Left ventricle myocardium inferior (tissue), 1 donor: ENCODE measurements at places on chromosomes 1 and 21.

DNA sequence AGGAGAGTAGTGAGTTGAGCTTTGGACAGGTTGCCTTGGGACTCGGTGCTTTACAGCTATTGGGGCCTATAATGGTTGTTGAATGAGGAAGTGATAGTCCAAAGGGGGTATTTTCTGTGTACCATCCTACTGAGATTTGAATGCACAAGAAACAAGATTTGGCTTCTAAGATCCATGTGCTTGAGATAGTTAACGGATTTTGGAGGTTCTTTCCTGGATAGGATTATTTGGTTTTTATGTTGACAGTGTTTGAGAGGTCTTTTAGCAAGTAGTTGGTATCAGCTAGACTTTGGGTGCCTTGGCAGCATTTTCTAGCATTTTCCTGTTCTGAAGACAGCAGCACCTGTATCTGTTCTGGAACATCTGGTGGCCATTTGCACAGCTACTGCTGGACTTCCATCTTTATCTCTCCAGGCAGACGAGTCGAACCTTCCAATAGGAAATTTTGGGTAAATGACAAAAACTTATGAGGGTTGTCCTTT, 3.6 kb upstream of the SCAF4 start:
- no peak for DNase-seq

- DNase-seq, result no peak
Measured at GRCh38 chr1:53413175-53414001, 45.8 kb upstream of the DMRTB1 start.

GRCh38 chr21:29130270-29130969, at the start of gene MAP3K7CL:
TSS of gene MAP3K7CL (plus strand) at chr21:29130644. CDS start at chr21:29133345, 2,701 bp downstream.
- peak; percentile 48 for DNase-seq

- DNase-seq, result peak; percentile 40
Measured at GRCh38 chr1:116020668-116021272, 44.5 kb downstream of the SLC22A15 start.

- DNase-seq, result peak; percentile 38
Measured at GRCh38 chr1:88462488-88463261, 221.4 kb upstream of the PKN2 start.

- DNase-seq, result no peak
Measured at GRCh38 chr1:153745417-153745816, 17.6 kb downstream of the INTS3 start.

DNA sequence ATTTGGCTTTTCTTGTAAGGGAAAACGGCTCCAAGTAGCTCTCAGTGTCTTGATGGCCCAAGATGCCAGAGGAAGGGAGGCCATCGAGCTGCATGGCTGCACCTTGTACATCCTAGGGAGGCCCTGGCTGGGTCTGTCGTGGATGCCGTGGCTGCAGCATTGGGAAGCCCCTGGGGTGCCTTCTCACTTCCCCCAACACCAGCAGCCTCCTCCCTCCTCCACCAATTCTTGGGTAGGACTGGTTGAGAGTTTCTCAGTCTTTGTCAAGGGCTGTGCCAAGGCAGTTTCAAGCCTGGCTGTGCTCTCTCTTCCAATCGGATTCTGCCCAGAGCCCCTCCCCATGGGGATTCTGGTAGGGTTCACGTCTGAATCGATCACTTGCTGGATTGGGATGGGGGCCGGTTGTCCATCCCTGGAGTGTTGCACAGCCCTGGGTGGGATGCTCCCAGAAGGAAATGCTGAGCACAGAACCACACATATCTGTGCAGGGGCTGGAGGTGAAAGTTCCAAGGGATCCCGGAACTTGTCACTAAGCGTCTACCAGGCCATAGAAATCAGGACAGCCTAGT, 14.0 kb upstream of the SPSB1 start:
- no peak for DNase-seq

- no peak for DNase-seq
Measured at GRCh38 chr1:245578308-245578707, 423.5 kb downstream of the KIF26B start.

DNA sequence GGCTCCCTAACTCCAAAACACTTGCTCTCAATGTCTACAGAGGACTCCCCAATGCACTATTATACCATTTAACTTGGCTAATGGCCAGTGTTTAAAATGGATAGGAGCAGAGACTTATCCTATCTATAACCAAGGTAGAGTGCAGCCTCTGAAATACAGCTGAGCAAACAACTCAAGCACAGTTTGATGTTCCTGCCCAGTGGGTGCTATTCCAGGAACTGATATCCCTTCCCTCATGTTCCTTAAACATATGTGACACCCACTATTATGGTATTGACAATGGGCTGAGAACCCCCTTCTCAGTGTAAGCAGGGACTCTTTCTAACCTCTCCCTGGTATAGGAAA, 51.7 kb downstream of the SH3GLB1 start:
- DNase-seq, result no peak

DNA sequence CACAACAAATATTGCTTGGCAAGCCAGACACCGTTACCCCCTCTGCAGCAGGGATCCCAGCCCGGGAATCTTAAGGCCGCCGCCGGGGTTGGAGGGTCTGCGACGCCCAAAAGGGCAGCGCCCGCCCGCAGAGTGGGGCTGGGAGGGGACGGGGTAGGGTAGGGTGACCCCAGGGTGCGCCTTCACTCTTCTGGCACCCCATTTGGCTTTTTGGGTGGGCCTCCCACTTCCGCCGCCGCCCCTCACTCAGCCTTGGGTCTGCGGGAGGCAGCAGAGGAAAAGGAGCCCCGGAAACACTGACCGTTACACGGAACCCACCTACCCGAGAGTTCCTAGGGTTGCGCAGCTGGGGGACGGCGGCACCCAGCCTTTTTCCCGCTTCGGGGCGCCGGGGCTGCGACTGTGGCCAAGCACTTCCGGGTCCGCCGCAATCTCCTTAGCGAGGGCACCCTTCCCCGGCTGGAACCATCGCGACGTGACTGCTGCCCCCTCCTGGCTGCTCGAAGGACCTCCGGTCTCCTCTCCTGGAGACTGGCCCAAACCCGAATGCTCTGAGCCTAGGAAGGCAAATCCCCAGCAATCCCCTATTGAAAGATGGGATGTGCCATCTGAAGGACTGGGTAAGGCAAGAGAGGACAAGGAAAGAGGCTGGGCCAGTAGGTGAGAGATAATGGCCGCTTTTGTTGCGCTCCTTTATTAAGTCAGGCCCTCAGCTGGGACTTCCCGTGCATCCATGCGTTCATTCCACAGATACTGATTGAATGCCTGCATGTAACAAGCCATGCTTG, at the start of gene PIGC:
Gene PIGC (minus strand): TSS at position 404 of the 788 bp plus-strand sequence. CDS start 1,447 bp downstream, outside the sequence.
- peak; percentile 91 for DNase-seq

DNA sequence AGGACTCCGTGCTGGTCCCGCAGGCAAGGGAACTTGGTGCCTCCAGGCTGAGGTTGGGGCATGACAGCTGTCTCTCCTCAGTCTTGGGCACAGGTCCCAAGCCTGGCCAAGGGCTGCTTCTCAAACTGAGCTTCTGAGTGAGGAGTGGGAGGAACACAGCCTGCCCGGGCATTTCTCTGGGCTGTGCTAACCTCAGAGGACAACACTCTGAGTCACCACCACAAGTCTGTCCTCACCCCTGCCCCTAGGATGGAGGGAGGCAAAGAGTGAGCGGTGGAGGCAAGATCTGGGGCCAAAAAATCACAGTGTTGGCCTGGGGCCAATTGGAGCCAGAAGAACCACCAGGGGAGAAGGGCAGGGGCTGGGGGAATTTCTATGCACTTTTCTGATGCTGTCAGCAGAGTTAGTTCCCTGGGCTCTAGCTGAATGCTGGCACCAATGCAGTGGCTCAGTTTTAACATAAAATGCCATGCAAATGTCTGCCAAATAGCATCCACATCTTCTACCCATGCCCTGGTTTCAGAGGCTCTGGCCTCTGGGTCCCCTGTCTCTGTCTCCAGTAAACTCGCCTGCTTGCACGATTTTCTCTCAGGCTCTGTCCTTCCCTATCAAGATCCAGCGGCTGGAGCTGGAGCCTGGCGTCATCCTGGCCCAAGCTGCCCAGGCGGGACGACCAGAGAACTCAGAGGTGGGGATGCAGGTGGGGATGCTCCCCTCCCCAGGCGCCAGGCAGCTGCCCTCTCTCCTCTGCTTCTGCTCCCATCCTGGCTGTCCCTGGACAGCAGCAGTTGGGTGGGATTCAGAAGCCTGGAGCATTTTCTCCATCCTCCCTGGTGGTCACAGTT, 11.0 kb upstream of the CDK18 start:
- no peak for DNase-seq

DNA sequence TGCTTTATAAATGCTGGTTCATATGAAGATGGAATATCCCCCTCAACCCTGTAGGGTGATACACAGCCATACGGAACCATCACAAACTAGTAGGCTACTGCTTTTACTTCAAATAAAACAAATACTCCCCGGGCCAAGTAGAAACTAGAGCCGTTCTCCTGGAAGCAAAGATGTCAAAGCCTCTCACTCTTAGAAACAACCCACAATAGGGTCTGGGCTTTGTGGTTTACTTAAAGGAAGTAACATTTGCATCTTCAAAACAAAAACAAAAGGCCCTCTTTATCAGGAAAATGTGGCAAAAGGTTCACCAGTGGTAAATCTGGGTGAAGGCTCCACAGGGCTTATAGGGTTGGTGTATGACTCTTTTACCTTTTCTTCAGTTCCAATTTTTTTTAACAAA, 49.8 kb downstream of the HLCS start:
- no peak for DNase-seq

DNA sequence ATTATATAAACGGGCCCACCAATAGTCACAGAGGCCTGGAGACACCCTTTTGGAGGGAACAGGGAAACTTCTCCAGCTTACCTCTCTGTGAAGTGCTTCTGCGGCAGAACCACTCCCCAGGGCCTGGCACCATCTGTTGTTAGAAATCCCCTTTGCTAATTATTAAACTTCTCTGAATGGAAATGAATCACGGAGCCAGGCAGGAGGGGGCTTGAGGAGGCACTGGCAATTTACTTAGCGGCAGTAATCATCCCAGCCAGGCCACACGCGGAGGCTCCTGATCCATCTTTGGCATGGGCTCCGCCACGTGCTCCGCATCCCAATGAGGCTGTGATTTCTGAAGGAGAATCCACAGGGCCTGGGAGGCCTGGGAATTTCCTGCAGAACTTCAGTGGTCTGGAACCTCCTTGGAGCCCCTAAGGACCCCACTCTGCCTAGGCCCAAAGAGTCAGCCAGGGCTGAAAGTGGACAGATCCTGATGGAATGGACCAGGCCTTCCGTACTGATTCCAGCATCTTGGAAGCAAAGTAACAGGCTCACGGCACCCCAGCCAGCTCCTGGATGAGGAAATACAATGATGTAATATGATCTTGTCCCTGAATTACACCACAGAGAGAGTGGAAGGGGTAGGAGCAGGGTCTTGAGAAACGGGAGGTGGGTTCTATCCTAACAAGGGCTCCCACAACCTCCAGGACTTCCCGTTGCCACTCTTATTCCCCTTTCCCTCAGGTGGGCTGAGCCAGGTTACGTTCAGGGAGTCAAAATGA, 62.3 kb downstream of the GRIK3 start:
- DNase-seq, result no peak

- no peak for DNase-seq
Measured at GRCh38 chr1:42302034-42302433, 33.0 kb downstream of the FOXJ3 start.

GRCh38 chr1:66384258-66384921, 149.6 kb upstream of the SGIP1 start:
- DNase-seq, result no peak

GRCh38 chr21:20730441-20730840, 267.8 kb upstream of the NCAM2 start:
- no peak for DNase-seq

DNA sequence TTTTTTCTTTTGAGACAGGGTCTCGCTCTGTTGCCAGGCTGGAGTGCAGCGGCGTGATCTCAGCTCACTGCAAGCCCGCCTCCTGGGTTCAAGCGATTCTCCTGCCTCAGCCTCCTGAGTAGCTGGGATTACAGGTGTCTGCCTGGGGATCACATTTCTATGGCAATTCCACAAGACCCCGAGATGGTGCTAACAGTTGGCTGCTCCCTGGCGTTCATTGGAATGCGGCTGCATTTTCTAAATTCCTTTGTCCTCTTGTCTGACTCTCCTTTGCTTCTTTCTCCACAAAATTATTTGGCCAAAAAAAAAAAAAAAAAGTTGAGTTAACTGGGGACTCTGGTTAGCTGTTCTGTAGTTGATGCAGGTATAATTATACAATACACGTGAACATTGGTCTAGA, 176.4 kb downstream of the ETS2 start:
- no peak for DNase-seq

DNA sequence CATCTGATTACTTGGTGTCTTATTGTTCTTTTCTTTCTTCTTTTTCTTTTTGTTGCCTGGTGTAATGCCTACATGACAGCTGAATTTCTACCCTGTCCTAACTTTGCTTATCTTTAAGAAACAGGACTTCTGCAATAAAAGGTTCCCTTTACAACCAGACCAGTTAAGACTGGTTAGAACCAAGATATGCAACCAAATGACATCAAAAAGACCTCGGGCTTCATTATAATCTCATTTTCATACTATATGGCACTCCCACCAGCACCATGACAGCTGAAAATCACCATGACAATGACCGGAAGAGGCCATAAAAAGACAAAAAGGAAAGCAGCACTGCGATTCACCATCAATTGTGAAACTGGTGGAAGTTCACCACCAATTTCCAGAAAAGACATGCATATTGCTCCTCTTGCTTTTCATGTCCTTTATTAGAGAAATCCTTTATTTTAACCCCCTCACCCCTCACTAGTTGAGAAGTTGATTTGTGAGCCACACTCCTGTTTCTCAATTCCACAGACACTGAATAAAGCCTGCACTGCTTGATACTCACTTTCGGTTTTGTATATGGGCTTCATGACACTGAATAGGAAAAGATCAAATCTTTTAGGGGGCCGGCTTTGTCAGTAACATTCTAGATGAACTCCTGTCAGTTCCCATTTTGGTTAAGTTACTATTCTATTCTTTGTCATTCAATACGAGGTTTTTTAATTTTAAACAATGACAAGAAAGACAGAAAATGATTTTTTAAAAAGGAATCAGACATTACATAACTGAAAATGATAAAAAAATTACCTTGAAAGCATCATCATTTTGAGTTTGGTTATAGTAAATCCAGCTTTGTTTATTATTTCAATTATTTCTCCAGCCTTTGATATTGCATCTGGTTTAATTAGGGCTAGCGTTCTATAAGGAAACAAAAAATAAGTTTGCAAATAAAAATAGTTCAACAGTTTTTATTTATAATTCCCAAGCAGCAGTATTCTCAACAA, 58.1 kb downstream of the NME7 start:
- DNase-seq, result no peak

GRCh38 chr1:218656301-218657037, 311.3 kb downstream of the TGFB2 start:
- DNase-seq, result no peak

GRCh38 chr1:51306950-51307349, 23.4 kb downstream of the TTC39A start:
- DNase-seq, result no peak

DNA sequence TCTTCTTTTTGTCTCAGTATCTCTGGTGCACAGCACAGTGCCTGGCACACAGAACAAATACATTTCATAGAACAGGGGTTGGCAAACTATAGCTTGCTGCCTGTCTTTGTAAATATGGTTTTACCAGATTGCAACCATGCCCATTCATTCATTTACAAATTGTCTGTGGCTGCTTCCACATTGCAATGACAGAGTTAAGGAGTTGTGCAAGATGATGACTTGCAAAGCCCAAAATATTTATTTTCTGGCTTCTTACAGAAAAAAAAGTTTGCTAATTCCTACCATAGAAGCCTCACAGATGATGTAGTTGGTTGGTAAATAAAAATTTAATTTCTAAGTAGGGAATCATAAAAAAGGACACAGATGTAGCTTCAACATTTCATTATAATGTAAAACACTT, 11.2 kb upstream of the HMGB4 start:
- no peak for DNase-seq

- peak; percentile 11 for DNase-seq
Measured at GRCh38 chr1:3464649-3465025, 10.2 kb downstream of the ARHGEF16 start.

GRCh38 chr1:65378247-65378946, 42.1 kb upstream of the LEPR start:
- no peak for DNase-seq

- no peak for DNase-seq
Measured at GRCh38 chr1:89739013-89739843, 81.6 kb upstream of the LRRC8D start.
